DND-41 (cell line): ENCODE measurements at places on chromosomes 3 and 15.

DNA sequence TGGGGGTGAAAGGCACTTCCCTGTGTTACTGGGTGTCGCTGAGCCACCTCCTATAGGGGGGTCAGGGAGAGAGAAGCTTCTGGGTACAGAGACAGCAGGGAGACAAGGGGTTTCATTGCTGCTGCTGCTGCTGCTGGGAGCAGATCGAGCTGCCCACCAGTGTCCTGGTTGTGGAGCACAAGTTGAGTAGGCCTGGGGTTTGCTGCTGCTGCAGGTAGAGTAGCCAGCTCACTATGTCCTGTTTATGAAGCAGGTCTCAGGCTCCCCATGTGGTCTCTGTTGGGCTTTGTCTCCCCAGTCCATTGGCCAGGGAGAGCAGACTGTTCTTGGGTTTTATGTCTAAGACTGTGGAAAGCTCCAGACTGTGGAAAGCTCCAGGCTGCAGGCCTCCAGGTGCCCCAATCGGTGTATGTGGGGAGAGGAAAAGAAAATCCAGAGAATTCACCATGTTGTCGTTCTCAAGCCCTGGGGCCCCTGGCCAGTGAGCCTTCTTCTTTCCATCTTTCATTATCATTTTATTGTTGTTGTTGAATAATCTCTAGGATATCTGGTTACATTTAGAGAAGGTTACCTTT is 157.8 kb downstream of the ADAMTS17 start:
- no peaks in the 10 kb centered on the region for H3K4me1 ChIP-seq
- H3K27me3 ChIP-seq, result no peaks in the 10 kb centered on the region
- H3K4me3 ChIP-seq, result no peak overlapping the region
- DNase-seq, result no peak
- no peak overlapping the region for H3K27ac ChIP-seq

GRCh38 chr15:96792216-96792615 is 461.7 kb downstream of the NR2F2 start:
- no peak for DNase-seq
- H3K27ac ChIP-seq, result no peak overlapping the region
- peaks cover 3% of the 10 kb centered on the region for H3K27me3 ChIP-seq

GRCh38 chr3:16066975-16067374 is 107.5 kb upstream of the GALNT15 start:
- H3K36me3 ChIP-seq, result no peaks in the 10 kb centered on the region
- no peak overlapping the region for H3K4me3 ChIP-seq
- 0 out of 2 replicates have a peak, but pooled peaks cover 2% of the 10 kb centered on the region for H3K4me1 ChIP-seq
- peaks cover 12% of the 10 kb centered on the region for H3K27me3 ChIP-seq
- no peak overlapping the region for H3K27ac ChIP-seq
- no peak for DNase-seq

DNA sequence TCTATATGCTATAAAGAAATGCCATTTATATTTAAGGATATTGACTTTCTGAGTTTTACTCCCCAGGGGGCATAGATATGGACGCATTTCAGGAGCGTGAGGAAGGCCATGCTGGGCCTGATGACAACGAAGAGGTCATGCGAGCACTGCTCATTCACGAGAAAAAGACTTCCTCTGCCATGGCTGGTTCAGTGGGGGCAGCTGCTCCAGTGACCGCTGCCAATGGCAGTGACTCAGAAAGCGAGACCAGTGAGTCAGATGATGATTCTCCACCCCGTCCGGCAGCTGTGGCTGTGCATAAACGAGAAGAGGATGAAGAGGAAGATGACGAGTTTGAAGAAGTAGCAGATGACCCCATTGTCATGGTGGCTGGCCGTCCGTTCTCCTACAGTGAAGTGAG is 38.4 kb downstream of the GTF2E1 start:
- no peaks in the 10 kb centered on the region for H3K27me3 ChIP-seq
- no peak overlapping the region for H3K4me3 ChIP-seq
- H3K27ac ChIP-seq, result no peak overlapping the region
- H3K36me3 ChIP-seq, result peaks cover 50% of the 10 kb centered on the region

- peak; percentile 33 for DNase-seq
- H3K36me3 ChIP-seq, result peaks cover 32% of the 10 kb centered on the region
- no peaks in the 10 kb centered on the region for H3K27me3 ChIP-seq
- peak overlapping the region; percentile 82 for H3K4me3 ChIP-seq
- peaks cover 30% of the 10 kb centered on the region for H3K4me1 ChIP-seq
These were observed 829 bp downstream of the RNF7 start for GRCh38 chr3:141738891-141739363.

- DNase-seq, result peak; percentile 46
- H3K4me3 ChIP-seq, result peak overlapping the region; percentile 92
- peak overlapping the region; percentile 97 for H3K27ac ChIP-seq
- peaks cover 52% of the 10 kb centered on the region for H3K4me1 ChIP-seq
These were observed 1.8 kb downstream of the MAP1A start for GRCh38 chr15:43519196-43519595.

DNA sequence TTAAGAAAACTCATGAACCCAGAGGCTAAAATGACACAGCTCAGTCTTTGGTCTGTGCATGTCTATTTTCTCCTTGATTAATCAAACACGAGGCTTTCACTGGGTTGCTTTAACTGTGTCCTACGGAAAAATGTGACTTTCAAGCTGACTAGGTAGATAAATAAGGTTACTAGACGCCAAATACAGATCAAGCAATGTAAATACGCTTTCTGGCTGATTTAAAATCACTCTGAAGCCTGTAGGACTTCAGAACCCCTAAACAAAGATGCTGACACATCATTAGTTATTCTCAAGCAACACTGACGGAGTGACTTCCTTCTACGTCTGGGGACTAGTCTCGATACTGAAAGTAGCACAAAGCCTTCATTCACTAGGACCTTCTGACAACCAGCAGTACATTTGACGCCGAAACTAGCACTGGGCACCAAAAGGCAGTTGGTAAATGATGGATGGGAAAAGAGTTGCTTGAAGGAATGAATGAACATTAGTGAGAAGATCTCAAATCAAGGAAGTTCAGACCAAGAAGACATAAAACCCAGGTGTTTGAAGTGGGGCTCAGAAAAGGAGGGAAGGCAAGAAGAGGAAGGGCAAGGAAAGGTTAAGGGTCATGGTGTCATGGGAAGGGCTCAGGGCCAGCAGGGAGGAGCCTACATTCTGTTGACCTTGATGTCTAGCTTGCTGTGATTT is 67.1 kb upstream of the CDV3 start:
- H3K4me3 ChIP-seq, result no peak overlapping the region
- no peaks in the 10 kb centered on the region for H3K4me1 ChIP-seq
- no peak for DNase-seq
- no peaks in the 10 kb centered on the region for H3K36me3 ChIP-seq
- H3K27me3 ChIP-seq, result peaks cover 3% of the 10 kb centered on the region

- no peak overlapping the region for H3K4me3 ChIP-seq
- peaks cover 15% of the 10 kb centered on the region for H3K4me1 ChIP-seq
- no peak overlapping the region for H3K27ac ChIP-seq
These were observed 78.7 kb upstream of the IGSF10 start for GRCh38 chr3:151539599-151539998.

GRCh38 chr3:136545664-136546268 is 206.4 kb downstream of the STAG1 start:
- no peaks in the 10 kb centered on the region for H3K27me3 ChIP-seq
- no peak overlapping the region for H3K27ac ChIP-seq
- H3K4me3 ChIP-seq, result no peak overlapping the region
- peaks cover 17% of the 10 kb centered on the region; the same call in 1 of the 2 replicates for H3K36me3 ChIP-seq
- H3K4me1 ChIP-seq, result no peaks in the 10 kb centered on the region; the same call in 1 of the 2 replicates
- DNase-seq, result no peak

- peaks cover 11% of the 10 kb centered on the region for H3K4me1 ChIP-seq
- DNase-seq, result no peak
- no peaks in the 10 kb centered on the region for H3K36me3 ChIP-seq
- H3K27ac ChIP-seq, result no peak overlapping the region
- no peaks in the 10 kb centered on the region for H3K27me3 ChIP-seq
- H3K4me3 ChIP-seq, result no peak overlapping the region
These were observed 617.7 kb upstream of the NR2F2 start for GRCh38 chr15:95712785-95713184.

GRCh38 chr3:146550743-146551510 is 6.5 kb upstream of the PLSCR1 start:
- no peaks in the 10 kb centered on the region for H3K27me3 ChIP-seq
- H3K4me3 ChIP-seq, result no peak overlapping the region
- H3K4me1 ChIP-seq, result peaks cover 28% of the 10 kb centered on the region
- H3K36me3 ChIP-seq, result no peaks in the 10 kb centered on the region

GRCh38 chr15:52483707-52484106 is 45.0 kb downstream of the MYO5A start:
- no peaks in the 10 kb centered on the region for H3K36me3 ChIP-seq
- H3K27me3 ChIP-seq, result no peaks in the 10 kb centered on the region
- H3K27ac ChIP-seq, result 0 out of 2 replicates have a peak overlapping the region, but pooled peaks have one; percentile 39
- no peak overlapping the region for H3K4me3 ChIP-seq

GRCh38 chr3:159796744-159797143 is 191.9 kb upstream of the IL12A start:
- no peaks in the 10 kb centered on the region for H3K36me3 ChIP-seq
- H3K27me3 ChIP-seq, result peaks cover 9% of the 10 kb centered on the region
- H3K27ac ChIP-seq, result no peak overlapping the region
- no peaks in the 10 kb centered on the region for H3K4me1 ChIP-seq

GRCh38 chr3:190056742-190057141 is 64.0 kb downstream of the P3H2 start:
- H3K36me3 ChIP-seq, result no peaks in the 10 kb centered on the region
- no peaks in the 10 kb centered on the region for H3K27me3 ChIP-seq
- H3K4me1 ChIP-seq, result no peaks in the 10 kb centered on the region
- H3K27ac ChIP-seq, result no peak overlapping the region

DNA sequence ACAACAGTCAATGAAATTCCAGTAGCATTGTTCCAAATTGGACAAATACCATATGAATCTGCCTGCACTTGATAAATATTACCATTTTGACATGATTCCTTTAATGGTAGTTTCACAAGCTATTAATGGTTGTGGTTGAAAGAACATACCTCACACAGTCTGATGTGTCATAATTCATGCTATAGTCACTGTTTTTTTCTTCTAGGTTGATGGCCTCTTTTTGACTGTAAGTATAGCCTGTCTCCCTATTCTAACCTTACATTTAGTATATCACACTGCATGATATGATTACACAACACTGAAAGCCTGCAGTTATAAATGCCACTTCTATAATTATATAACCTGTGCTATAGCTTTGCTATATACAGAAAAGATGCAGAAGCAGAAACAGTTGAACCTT is 834.1 kb downstream of the NSUN3 start:
- H3K36me3 ChIP-seq, result no peaks in the 10 kb centered on the region
- H3K4me3 ChIP-seq, result no peak overlapping the region
- no peak for DNase-seq
- H3K27ac ChIP-seq, result no peak overlapping the region
- H3K4me1 ChIP-seq, result no peaks in the 10 kb centered on the region

- no peak overlapping the region for H3K4me3 ChIP-seq
- no peak overlapping the region for H3K27ac ChIP-seq
- H3K36me3 ChIP-seq, result no peaks in the 10 kb centered on the region
These were observed 64.2 kb upstream of the FNDC3B start for GRCh38 chr3:171974986-171975837.

DNA sequence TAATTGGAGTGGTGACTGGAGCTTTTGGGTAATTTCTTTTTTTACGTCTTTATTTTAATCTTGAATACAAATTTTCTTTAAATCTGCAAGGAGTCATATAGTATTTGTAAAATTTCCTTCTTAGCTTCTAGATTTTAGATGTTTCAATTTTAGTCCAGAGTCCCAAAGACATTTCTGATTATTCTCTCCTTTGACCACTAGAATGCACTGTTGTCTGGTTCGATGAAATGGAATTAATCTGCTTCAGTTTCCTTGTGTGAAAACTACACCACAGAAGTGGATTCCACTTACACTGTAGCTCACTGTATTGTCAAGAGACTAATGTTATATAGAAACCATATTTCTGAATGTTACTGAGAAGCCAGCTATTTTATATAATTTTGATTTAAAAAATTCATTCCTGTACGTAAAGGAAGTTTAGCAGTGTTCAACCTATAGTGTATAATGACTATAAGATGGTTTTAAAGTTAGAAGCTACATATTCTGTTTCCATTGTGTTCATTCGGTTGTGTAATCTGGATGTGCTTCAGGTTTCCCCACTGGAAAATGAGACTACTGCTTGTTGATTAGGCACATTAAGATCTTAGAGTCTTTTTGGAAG is 6.1 kb downstream of the GRAMD1C start:
- H3K36me3 ChIP-seq, result no peaks in the 10 kb centered on the region
- H3K4me1 ChIP-seq, result peaks cover 6% of the 10 kb centered on the region
- H3K27me3 ChIP-seq, result no peaks in the 10 kb centered on the region
- no peak overlapping the region for H3K4me3 ChIP-seq
- no peak for DNase-seq

GRCh38 chr15:99450896-99451358 is 114.9 kb upstream of the MEF2A start:
- no peak overlapping the region for H3K4me3 ChIP-seq
- peaks cover 46% of the 10 kb centered on the region for H3K4me1 ChIP-seq
- no peaks in the 10 kb centered on the region for H3K36me3 ChIP-seq
- peak; percentile 42 for DNase-seq
- no peak overlapping the region for H3K27ac ChIP-seq

- no peak overlapping the region for H3K4me3 ChIP-seq
- no peaks in the 10 kb centered on the region for H3K4me1 ChIP-seq
- no peak overlapping the region for H3K27ac ChIP-seq
- peaks cover 56% of the 10 kb centered on the region for H3K36me3 ChIP-seq
- no peaks in the 10 kb centered on the region for H3K27me3 ChIP-seq
These were observed 15.5 kb upstream of the SCAANT1 start for GRCh38 chr3:63927422-63928280.
